ENCODE measurements at places on chromosomes 16 and 17.
A peak's percentile ranks its signal among the peaks of the same experiment; 100 is the strongest.

- DNase-seq, result no peak
Measured at GRCh38 chr17:80018917-80019651, 16.6 kb downstream of the TBC1D16 start.

- no peak for DNase-seq
Measured at GRCh38 chr17:34384271-34384670, 21.2 kb upstream of the CCL1 start.

DNA sequence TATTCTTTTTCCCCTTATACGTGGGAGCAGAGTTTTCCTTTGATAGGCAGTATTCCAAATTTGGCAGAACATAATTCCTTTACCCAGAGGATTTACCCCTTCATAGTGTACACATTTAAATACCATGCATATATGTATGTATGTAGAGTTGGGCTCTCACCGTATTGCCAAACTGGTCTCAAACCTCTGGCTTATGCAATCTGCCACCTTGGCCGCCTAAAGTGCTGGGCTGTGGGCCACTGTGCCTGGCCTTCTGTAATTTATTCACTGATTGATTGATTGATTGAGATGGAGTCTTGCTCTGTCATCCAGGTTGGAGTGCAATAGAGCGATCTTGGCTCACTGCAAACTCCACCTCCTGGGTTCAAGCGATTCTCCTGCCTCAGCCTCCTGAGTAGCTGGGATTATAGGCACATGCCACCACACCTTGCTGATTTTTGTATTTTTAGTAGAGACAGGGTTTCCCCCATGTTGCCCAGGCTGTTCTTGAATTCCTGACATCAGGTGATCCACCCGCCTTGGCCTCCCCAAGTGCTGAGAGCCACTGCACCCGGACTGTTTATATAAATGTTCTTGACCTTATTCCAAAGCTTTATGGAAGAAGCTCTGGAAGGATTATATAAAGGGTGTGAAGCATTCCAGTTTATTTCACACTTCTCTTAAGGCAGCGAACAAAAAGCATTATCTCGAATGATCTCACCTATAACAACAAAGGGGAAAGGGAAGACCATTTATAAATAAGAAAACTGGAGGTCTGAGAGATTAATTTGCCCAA lies 14.9 kb downstream of the GLG1 start:
- DNase-seq, result no peak

DNA sequence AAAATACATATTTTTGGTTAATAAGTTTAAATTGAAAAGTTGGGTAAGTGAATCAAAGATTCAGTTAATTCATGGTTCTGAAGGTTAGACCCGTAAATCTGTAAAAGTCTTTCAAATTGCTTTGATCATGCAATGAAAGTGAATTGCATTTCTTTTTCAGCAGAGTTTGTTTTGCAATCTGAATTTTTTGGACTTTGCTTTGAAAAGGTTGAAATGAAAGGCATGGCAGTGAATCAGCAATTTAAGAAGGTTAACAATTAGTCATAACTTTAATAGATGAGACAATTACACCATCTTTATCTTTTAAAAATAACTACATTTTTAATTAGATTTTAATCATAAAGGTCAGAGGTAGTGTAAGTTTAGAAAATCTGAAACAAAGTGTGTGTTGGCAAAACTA lies 310.9 kb upstream of the KCNJ16 start:
- no peak for DNase-seq

GRCh38 chr17:2365132-2365531 lies 27.8 kb downstream of the SGSM2 start:
- no peak for DNase-seq

DNA sequence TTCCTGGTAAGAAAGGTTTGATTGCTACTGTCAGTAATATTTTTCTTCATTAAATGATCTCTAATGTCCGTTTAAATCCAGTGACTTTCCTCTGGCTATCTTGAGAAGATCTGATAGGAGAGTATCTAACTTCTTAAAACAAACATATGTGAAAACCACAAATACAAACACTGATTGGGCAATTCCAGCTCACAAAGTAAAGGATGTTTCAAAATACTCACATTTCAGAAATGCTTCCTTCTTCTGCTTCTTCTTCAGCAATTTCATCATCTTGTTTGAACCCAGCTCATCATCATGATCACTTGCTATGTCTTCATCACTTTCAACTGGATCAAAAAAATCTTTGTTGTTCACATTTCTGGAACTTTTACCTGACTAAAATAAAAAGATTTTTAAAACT lies 64.3 kb upstream of the RBL2 start:
- DNase-seq, result no peak

DNA sequence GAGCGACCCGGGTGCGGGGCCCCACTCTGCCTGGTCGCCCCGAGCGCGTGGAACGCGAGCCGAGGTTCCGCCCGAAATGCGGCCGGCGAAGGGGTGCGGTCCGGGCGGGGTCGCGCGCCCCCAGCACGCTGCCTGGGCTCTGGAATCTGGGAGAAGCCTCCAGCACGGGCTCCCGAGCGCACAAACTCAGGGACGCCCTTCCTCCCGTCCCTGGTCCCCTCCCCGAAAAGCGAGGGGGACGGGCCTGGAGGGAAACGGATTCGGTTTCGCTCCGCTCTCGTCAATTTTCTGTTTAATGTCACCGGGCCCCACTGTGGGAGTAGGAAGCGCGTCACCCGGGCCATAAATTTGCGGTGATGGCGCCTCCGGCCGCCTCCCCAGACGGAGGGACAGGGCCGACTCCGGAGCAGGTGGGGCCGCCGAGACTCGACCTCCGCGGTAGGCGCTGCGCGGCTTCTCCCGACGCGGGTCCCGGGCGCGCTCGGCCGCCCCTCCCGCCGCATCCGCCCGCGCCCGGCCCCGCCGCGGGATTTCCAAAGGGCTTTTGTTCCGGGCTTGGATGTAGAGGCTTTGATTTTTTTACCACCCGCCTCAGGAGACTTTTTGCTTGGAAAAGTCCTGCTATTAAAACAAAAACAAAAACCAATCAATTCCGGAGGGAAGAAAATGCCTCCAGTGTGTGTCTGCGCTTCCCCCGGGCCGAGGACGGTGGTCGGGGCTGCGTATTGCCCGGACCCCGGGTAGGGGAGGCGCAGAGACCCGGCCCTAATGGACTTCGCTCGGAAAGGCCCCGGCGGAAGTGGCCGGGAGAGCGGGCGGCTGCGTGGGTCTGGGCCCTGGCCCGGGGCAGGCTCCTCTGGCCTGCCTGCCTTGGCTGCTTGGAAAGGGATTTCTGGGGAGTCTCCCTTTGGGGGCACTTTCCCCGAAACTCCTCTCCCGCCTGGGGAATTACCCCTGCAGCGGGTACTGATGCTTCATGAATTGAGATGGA lies 7.9 kb upstream of the BAHCC1 start:
- DNase-seq, result peak; percentile 47

GRCh38 chr17:1414001-1414574 lies 14.1 kb upstream of the YWHAE start:
- DNase-seq, result no peak

DNA sequence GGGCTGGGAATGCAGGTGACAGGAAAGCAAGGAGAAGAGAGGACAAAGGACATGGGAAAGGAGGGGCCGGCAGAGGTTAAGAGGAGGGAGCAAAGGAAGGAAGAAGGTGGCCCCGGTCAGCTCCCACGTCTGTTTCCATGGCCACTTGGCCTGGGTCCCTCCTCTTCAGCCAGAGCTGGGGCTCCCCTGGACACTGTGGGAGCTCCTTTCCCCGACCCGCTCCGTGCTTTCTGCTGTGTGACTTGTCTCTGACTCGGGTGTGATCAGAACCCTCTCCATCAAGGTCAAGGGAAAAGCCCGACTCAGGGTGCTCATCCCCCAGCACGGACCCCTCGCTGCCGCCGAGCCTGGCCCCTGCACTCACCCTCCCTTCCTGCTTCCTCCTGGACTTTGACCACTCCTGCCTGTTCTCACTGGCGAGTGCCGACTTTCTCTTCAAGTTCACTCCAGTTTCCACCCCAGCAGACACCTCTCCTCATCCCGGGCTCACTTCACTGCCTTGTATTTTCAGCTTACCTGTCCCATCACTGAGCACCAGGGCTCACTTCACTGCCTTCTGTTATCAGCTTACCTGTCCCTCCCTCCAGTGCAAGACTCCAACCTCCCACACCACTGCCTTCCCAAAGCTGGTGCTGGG lies 61.2 kb downstream of the MEAK7 start:
- DNase-seq, result no peak

DNA sequence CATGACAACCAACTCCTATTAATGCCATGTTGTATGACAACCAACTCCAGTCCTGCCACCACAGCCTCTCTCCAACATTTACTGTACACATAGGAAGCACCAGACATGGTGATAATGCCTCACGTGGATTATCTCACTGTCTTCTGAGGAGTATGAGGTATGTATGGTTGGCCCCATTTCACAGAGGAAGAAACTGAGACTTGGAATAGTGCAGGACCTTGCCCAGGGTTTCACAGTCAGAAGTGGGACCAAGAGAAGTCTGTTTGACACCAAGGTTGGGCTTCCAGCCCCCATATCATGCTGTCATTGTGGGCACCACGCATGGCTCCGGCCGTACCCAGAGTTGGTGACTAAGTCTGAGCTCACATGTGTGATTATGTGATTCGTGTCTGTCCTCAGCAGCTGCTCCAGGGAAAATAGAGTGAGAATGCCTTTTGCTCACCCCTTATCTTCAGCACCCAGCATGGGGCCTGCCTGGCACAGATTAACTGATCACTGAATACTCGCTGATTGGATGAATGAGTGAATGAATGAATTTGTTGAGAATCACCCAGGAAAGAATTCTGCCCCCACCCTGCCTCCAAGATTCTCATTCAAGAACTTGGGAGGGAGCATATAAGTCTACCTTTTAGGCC lies 204.1 kb upstream of the NLRP1 start:
- no peak for DNase-seq

- DNase-seq, result peak; percentile 77
Measured at GRCh38 chr16:89860747-89861304, 12.6 kb upstream of the TCF25 start.

- no peak for DNase-seq
Measured at GRCh38 chr16:56515665-56516064, 4.2 kb downstream of the BBS2 start.

DNA sequence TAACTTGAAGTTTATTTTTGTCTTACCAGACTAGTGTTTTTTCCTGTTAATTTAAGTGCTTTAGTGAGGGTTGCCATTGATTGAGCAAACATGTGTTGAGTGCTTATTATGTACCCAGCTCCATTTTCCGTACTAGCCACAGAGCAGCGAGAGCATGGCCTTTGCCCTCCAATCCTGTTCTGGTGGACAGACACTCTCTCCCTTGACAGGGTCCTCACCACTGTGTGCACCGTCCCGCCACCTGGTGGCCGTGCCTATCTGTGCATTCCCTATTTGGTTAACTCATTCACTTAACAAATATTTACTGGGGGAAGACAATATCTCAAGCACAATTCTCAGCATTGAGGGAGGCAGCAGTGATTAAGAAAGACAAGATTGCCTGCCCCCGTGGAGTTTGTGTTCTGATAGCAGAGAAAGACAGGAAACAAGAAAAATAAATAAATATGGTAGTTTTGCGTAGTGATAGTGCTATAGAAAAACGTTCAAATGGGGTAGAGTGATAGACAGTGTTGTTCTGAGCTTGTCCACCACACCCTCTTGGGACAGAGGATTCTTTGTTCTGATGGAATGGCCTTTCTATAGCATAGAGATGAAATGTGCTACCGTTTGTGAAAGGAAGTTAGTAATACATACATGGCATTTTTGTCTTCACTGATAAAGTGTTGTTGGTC lies 13.0 kb downstream of the CDH13 start:
- DNase-seq, result peak; percentile 50

- DNase-seq, result peak; percentile 17
Measured at GRCh38 chr17:1229349-1229899, 40.8 kb upstream of the BHLHA9 start.

- no peak for DNase-seq
Measured at GRCh38 chr17:27457731-27458523, 1.7 kb downstream of the KSR1 start.

DNA sequence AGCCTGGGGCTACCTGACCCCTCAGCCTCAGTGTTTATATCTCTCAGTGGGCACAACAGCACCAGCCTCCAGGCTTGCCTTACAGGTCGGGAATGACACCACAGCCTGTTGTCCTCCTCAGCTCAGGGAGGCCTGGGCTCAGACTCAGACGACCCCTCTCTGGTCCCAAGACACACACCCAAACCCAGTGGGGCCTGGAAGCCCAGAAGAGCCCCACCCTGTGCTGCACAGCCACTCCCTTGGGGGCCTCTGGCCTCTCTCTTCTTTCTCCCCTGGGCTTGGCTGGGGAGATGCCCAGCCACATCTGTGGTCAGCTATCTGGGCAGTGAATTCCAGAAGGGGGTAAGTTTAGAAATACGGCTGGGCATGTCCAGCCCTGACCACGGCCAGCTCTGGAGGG lies 2.4 kb downstream of the NATD1 start:
- DNase-seq, result no peak

DNA sequence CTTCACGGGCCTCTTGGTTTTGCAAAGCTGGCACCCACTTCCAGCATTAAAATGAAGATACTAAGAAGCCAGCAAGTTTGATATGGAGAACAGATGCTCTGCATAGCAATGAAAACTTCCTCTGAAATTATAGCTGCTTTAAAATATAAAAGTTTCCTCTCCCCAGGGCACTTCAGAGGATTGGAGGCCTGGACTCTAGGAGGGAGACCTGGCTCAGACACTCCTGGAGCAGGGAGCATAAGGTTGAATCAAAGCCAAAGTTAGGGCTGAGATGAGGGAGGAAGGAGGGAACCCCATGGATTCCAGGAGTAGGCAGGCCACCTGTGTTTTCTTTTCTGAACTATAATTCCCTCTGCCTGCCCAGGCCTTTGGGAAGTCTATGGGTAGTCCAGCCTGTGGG lies 176.0 kb upstream of the RPL38 start:
- DNase-seq, result no peak

DNA sequence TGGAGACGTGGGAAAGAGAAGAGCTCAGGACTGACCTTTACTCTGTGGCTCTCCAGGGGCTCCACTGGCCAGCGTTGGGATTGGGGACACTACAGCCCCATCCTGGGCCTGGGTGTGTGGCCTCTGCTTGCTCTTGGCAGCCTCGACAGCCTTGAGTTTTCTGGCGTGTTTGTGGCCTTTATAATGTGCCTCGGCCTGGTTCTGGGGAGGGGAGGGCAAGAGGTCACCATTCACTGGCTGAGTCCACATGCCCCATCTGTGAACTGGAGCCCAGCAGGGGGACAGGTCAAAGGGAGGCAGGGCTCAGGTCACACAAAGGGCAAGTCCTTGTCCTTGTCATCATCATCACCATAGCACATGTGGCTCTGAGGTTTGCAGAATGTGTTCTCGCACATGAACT lies 11.7 kb downstream of the NKIRAS2 start:
- DNase-seq, result no peak

DNA sequence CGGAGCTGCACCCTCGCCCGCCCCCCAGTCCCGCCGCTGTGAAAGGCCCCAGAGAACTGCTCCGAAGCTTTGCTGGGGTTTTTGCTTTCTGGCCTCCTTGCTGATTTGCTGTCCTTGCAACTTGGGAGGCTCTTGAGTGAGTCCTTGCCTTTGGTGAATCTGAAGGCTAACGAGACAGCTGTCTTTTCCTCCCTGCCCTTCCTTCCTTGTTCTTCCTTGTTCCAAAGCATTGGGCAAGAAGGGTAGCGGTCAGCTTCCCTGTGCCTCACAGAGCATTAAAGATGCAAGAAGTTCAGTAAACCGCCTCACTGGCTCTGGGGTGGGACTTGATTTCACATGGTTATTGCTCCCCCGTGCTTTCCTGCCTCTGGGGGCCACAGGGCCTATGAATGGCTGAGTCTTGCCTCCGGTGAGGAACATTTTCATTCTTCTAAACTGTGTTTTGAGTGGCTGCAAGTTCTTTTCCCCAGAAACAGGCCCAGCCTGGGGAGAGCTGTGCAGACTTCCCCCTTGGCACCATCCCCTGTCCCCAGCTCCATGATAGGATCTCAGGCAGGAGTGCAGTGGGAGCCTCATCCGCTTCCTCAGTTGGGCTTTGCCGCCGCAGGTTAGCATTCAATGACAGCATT lies 1.4 kb downstream of the YPEL2 start:
- DNase-seq, result no peak

GRCh38 chr17:43871946-43872690 lies 25.1 kb downstream of the CD300LG start:
- DNase-seq, result no peak

All from stimulated activated CD4-positive, alpha-beta T cell treated with anti-CD3 and anti-CD28 coated beads, Interleukin-1b, Interleukin-23, amount 100 ng/mL, for 48 hours (primary cell).